ENCODE measurements at places on chromosomes 12 and 14.

- DNase-seq = peak; percentile 28
Observed at GRCh38 chr14:81710232-81710845, 176.7 kb upstream of the SEL1L start.

- no peak for DNase-seq
Observed at GRCh38 chr14:104317975-104318557, 179.7 kb downstream of the KIF26A start.

DNA sequence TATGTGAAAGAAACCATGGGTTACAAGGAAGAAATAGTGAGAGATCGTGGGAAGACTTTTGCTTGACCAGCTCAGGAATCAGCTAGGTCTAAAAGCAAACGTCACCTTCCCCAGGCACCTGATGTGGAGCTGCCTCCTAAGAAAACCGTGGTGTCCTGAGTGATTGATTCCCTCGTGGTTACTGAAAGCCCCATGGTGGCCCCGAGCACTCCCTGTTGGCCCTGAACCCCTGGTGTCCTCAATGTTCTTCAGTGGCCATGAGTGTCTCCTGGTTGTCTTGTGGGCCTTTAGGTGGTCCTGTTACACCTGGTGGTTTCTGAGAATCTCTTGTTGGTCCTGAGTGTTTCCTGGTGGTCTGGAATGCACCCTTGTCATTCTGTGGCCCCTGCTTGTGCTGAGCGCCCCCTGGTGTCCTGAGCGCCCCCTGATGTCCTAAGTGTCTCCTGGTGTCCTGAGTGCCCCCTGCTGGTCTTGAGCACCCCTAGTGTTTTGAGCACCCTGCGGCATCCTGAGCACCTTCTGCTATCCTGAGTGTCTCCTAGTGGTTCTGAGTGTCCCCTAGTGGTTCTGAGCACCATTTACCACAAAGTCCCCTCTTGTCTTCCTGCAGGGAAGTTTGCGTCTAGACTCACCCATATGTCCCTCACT, 518.7 kb downstream of the TMEM121 start:
- peak; percentile 29 for DNase-seq

DNA sequence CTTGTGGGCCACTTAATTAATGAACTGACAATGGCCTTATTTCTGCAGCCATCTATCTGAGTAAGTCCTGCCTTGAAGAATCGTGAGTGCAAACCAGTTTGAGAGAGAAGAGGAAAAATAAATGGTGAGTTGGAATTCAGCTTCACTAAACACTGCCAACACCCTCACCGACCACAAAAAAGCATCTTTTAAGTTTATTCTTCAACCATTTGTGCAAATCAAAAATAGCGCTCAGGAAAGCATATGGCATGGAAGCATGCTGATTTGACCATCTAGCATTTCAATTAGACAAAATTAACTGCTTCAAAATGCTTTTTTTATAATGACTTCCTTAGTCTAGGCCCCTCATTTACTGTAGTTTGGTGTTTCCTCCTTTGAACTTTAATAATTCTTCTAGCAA, 294.0 kb downstream of the PPFIA2 start:
- no peak for DNase-seq

DNA sequence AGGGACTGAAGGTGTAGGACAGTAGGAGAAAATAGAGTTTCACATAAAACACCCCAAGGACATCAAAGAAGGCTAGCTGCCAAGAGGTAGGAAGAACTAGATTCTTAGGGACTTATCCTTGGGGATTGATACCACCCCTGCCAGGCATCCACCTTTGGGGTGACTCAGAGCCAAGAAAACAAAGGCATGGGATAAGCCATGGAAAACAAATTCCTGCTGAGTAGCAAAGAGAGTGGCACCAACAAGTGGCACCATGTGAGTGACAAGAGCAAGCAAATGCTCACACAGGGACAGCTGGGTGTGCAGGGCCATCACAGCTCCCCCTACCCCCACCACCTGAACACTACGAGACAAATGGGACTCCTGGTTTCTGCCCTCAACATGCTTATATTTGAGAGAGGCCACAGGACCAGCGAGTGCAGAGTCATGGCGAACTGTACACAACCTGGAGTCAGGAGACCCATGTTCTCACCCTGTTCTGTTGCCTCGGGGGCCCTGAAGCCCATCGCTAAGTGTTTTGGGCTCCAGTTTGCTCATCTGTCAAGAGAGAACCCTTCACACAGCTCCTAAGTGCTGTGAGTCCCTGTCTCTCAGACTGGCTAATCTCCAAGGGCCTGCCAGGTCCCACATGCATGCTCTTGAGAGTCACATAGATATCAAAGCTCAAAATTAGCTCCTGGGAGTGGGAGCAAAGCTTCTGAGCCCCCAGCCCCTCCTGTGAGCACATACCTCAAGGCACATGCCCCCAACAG, 91.9 kb downstream of the DPF3 start:
- DNase-seq = no peak

Measured in fibroblast of mammary gland (primary cell).